ENCODE measurements at places on chromosomes 13 and 19.

DNA sequence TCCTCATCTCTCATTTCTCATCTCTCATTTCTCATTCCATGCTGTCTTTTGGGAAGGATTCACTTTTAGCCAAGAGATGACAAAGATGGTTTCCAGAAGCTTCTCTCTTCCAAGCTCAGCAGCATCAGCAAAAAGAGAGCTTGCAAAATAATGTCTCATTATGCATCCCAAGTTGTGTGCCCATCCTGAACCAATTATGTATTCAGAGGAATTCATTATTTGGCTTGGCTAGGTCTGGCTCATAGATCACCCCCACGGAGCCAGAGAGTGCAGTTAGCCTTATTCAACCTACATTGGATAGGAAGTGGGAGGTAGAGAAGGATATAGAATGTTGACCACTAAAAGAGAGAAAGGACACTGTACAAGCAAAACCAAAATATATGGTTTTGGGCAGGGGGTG lies 5.4 kb upstream of the OLFM2 start:
- no peak for DNase-seq

DNA sequence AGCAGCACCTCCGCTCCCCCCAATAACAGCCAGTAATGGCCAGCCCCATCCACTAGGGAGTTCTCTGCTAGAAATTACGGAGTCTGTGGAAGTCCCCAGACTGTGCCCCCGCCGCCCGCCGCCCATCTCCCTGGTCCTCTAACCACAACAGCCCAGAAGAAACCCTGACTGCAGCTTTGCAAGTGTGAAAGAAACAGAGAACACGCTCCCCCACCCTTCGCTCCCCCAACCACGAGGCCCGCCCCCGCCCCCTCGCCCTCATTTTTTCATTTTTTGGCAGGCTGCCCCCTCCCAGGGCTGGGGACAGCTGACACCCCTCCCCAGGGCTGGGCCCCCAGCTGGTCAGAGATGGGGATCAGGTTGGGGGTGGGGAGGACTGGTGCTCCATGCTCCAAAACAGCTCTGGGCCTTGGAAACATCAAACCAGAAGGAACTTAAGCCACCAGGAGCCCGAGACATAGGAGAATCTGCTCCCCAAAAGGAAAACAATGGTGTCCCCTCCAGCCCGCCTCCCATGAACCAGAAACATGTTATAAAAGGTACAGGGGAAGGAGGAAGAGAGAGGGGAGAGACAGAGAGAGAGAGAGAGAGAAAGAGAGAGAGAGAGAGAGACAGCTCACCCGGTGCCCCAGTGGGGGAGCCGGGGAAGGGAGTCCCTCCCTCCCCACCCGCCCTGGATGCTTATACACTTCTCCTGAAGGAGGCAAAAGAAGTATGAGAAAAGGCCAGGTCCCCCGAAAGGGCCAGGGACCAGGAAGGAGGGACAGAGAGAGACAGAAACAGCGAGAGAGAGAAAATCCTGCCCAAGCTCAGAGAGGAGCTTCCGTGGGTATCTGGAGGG lies 29.8 kb upstream of the ASF1B start:
- DNase-seq, result no peak

- no peak for DNase-seq
These were observed 446.7 kb upstream of the SPRY2 start for GRCh38 chr13:80787604-80788003.

DNA sequence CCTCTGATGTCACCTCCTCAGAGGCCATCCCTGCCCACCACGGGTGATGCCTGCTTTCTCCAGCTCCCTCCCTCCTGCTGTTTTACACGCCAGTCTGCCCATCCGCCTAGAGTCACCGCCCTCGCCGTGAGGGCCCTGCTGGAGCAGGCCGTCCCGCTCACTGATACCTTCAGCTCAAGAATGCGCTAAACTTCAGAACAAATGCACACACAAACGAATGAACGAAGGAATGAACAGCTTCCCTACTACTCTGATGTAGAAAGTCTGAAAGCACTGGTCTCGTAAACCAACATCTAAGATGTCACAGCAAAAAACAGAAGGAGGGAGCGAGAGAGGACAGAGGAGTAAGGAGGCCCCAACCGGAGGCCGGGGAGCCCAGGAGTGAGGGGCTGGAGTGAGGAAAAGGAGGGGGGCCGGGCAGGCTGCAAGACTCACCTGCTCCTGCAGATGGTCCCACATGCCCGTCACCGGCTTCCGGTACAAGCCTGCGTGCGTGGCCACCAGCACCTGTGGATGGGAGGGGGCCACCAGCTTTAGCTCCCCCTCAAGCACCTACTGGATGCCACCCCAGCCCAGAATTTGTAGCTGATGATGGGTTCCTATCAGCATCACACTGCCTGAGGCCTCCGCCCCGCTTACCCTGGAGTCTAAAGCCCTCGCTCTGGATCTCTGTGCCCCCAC lies 4.0 kb downstream of the PNKP start:
- no peak for DNase-seq

DNA sequence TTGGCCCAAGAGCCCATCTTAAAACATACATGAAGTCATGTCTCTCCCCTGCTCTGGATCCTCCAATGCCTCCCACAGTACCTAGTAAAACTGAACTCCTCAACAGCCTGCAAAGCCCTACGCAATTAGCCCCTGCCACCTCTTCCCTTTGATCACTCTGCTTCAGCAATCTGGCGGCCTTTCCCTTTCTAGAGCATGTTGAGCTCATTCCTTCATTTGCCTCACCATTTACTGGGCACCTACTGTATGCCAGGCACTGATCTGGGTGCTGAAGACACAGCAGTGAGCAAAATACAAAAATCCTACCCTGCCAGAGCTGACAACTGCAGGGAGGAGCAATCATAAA lies 2.9 kb downstream of the KEAP1 start:
- no peak for DNase-seq

GRCh38 chr13:51297556-51297955 lies 41.9 kb upstream of the SERPINE3 start:
- no peak for DNase-seq

- DNase-seq, result peak; percentile 21
These were observed 19.2 kb downstream of the CEACAM6 start for GRCh38 chr19:41774515-41774980.

DNA sequence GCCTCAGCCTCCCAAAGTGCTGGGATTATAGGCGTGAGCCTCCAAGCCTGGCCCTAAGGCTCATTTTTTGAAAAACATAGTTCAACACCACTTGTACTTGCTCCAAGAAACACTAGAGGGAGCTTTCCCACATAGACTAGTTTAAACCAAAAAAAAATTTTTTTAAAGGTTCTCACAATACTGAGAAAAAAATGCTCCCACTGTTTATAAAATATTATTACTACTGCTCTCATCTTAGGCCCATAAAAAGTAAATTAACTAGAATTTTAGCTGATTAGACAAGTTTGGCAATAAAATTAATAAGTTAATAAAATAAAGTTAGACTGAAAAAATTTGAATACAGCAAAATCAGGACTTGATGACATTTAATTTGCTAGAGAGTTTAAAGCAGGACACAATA lies 109.5 kb downstream of the TBC1D4 start:
- no peak for DNase-seq

DNA sequence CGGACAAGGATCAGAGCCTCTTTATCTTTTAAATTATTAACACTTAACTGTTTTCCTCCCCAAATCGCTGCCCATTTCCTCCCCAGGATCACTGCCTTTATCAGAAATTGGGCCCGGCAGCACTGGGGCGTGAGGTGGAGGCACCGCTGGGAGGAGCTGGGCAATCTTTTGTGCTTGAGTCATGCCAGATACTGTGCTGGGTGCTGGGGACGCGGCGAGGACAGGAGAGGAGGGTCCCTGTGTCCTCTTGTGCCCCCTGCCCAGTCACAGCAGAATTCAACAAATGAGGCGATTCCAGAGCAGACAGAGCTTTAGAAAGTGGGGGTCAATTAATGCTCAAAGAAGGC lies 347.8 kb downstream of the ZNF536 start:
- DNase-seq, result no peak

DNA sequence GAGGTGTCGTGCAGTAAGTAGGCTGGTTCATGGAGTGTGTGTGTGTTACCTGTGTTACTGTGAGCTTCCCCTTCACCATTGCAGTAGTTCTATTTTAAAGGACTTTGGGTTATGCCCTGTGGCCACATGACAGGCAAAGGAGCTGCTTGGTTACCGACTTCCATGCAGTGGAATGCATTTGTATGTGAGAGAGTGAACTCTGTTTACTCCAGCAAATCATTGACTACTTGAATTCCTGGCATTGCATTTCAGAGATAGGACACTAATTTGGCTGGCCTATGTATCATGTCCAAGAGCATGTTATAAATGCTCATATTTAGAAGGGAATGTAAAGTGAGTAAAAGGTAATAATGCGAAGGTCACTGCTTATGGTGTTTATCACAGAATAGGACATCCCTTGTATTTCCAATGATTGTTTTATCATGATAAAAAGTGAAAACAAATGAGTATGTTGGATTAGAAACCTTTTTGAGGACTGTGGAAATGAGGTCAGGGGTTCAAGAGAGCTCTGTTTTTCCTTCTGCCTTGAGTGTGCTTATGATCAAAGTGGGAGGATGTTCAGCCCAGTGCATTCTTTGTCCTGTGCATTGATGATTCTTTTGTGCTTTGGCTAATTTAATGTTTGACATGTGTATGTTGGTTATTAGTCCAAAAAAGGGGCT lies 156.5 kb downstream of the LMO7 start:
- no peak for DNase-seq

DNA sequence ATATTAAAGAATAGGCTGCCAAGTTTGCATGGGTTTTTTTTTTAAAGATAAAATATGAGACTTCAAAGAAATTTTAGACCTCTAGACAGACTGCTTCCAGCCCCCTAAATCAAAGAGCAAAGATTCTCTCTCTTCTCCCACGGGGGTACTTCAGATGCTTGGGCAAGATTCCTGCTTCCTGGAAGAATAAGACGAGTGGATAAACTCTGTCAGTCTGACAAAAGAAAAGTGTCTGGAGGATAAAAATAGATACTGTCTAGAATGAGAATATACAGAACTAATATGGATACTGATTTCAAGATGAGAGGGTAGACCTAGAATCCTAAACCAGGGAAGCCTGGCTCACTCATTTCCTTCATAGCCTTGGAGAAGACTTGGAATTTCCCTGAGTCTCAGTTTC lies 435.1 kb downstream of the FOXO1 start:
- DNase-seq, result no peak

DNA sequence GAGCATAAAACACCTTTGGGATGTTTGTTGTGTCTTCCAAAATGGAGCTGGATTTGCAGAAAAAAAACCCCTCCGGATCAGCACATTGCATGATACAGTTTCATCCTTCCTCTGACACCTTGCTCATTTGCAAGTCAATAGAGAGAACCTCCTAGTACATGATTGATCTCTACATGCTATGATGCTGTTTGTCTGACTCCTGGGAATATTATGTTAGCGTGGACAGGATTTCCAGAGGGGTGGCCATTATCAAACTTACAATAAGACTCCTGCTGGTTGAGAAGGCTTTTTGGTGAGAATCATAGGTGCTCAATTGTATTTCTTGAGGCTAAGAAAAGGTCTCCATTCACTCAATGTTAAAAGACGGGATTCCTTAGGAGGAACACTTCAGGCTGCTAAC lies 75.9 kb upstream of the SCEL start:
- no peak for DNase-seq

GRCh38 chr13:74570834-74571233 lies 436.6 kb upstream of the KLF12 start:
- DNase-seq, result no peak

DNA sequence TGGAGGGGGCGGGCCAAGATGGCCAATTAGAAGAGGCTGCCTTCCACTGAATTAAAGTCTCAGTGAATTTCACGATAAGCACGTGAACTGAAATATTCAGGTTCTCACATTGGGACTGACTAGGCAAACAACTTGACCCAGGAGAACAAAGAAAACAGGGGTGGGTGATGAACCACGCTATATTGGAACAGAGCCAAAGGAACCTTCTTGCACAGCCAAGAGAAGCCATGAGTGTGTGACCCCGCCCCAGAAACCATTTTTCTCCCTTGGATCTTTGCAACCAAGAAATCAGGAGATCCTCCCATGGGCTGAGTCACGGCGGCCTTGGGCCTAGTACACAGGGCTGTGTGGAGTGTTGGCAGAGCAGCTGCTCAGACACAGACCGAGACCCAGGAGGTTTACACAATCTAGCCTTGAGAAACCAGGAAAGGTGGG lies 36.8 kb downstream of the ERICH4 start:
- DNase-seq, result no peak

GRCh38 chr13:65826657-65827056 lies 1403.5 kb downstream of the PCDH9 start:
- DNase-seq, result no peak

DNA sequence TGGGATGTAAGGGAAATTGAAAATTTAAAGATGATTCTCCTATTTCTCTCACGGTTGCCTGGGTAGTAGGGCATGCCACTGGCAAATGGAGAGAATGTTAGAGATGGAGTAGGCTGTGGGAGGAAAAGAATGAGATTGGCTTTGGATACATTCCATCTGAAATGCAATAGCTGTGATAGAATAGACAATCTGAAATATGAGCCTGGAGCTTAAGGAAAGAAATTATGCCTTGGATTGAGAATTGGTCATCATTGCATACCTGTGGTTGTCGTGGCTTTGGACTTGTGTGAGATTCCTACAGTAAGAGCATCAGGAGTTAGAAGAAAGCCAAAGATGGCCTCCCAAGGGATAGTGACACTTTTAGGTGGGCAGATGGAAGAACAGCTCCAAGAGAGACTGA lies 305.1 kb upstream of the SLC10A2 start:
- no peak for DNase-seq

- DNase-seq, result no peak
These were observed 23.4 kb upstream of the ZNF561 start for GRCh38 chr19:9644472-9644871.

DNA sequence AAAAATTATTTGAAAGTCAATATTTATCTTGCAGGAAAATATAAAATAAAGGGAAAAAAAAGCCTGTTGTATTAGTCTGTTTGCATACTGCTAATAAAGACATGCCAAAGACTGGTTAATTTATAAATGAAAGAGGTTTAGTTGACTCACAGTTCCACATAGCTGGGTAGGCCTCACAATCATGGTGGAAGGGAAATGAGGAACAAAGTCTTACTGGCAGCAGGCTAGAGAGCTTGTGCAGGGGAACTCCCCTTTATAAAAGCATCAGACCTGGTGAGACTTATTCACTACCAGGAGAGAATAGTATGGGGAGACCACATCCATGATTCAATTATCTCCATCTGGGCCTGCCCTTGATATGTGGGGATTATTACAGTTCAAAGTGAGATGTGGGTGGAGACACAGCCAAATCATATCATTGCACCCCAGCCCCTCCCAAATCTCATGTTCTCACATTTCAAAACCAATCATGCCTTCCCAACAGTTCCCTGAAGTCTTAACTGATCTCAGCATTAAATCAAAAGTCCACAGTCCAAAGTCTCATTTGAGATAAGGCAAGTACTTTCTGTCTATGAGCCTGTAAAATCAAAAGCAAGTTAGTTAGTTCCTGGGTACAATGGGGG lies 1416.5 kb upstream of the SPRY2 start:
- no peak for DNase-seq

DNA sequence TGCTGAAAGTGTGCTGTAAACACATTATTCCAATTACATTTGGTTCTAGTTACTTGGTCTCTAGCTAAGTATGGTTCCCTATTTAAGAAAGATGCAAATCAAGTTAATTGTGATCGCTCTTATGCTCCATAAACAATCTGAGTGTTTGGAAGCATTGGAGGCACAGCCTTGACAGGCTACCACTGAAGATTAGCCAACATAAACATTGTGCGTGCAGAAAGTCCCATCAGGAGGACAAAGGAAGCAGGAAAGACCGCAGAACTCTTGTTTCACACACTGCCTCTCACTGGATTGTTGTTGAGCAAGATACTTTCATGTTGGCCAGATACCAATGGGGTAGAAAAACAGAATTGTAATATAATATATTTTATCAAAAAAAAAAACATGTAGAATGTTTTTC lies 814.4 kb downstream of the EFNB2 start:
- DNase-seq, result no peak

Data from stimulated activated CD4-positive, alpha-beta T cell treated with anti-CD3 and anti-CD28 coated beads, Interleukin-4, amount 100 ng/mL, for 48 hours (primary cell).